ENCODE measurements at places on chromosomes 16 and 17.

DNA sequence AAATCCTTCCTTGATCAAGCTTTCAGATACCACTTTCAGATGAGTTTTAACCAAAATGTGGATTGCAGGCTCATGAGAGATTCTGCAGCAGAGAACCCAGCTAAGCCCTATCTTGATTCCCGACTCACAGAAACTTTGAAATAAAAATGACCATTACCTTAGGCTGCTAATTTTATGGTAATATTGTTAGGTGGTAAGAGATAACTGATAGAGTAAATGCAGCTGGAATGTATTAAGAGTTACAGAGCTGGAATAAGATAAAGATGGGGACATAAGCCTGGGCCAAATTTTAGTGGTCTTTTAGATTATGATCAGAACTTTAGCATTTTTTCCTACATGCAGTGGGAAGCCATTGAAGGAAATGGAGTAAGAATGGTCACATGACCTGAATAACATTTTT lies 1074.0 kb downstream of the CDH11 start:
- DNase-seq, result no peak

GRCh38 chr17:74981979-74982662 lies 5.3 kb upstream of the CDR2L start:
- DNase-seq, result peak; percentile 79

DNA sequence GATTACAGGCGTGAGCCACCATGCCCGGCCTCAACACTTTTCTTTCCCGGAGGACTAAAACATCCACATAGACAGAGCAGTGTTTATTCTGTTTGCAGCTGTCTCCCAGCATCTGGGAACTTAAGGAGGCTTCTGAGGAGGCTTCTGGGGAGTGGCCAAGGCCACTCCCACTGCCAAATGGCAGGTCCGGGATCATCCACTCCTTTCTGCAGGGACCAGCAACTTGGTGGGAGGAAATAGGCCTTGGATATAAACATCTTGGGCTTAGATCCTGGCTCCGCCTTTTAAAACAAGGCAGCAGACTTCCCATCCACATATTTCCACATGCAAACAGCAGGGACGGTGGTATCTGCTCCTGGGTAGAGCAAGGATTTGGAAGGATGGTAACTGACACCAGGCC lies 14.1 kb upstream of the SPATA32 start:
- no peak for DNase-seq

GRCh38 chr17:73384926-73385325 lies 73.1 kb upstream of the CDC42EP4 start:
- DNase-seq, result no peak

DNA sequence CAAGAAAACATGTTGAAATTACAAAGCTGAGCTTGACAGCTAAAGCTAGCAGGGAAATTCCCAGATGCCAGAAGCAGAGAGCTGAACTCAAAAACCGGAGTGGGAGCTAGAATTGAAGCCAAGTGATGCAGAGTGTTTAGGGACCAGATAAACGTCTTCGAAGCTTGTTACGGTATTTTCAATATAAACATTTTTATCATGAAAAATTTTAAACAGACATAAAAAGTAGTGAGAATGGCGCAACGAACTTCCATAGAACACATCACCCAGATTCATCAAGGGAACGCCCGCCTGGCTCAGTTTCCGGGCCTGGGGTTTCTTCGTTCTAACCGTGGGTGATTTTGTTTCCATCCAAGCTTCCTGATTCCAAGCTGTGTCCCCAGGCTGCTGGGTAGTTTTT lies 18.1 kb downstream of the SPNS2 start:
- no peak for DNase-seq

- no peak for DNase-seq
These were observed 1.6 kb downstream of the SPATA32 start for GRCh38 chr17:45260204-45260783.

DNA sequence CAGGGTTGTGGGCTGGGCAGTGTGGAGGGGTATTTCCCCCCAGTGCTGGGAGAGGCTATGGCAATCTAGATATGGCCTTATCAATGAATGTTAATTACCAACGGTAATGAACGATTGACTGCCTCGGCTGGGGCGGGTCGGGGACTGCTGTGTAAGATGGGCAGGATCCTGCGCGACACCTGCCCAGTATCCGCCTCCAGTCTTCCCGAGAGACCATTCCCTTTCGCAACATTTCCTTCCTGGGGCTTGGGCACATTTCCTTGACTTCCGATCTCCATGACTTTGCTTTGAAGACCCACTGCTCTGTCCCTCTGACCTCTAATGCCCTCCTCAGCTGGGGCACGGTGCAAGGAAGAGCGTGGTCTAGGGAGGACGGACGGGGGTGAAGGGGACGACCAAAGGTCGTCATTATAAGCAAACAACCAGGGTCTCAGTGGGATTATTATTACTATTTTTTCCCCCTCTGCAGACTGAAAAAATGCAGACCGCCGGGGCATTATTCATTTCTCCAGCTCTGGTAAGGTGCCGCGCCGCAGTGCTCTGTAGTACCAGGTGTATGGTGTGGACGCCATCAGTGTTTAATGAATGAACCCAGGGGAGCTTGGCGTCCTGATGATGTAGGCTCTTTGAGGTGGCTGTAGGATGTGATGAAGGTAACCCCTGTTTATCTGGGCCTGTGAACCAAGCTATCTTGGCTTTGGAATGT lies 506 bp downstream of the ATP5MC1 start:
- DNase-seq, result no peak

GRCh38 chr17:3924512-3925350 lies 8.5 kb upstream of the P2RX1 start:
- no peak for DNase-seq

- DNase-seq, result no peak
These were observed 52.1 kb downstream of the SCNN1B start for GRCh38 chr16:23354246-23354645.

DNA sequence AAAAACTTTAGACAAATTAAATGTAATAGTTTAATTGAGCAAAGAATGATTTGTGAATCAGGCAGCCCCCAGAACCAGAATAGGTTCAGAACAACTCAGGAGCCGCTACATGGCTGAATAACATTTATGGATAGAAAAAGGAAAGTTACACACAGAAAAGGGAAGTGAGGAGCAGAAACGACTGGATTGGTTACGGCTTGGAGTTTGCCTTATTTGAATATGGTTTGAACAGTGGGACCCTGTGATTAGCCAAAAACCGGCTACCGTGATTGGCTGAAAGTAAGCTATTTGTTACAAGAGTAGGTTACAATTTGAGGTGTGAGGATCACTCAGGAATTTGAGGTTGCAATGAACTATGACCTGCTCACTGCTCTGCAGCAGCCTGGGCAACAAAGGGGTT lies 1139.8 kb downstream of the CDH11 start:
- DNase-seq, result no peak

- DNase-seq, result no peak
These were observed 45.2 kb downstream of the RNF112 start for GRCh38 chr17:19456016-19456927.

GRCh38 chr17:48490451-48490892 lies 40.3 kb downstream of the HOXB1 start:
- no peak for DNase-seq

GRCh38 chr16:88817785-88818574 lies 6.3 kb upstream of the APRT start:
- no peak for DNase-seq

- no peak for DNase-seq
These were observed 124.6 kb downstream of the GP2 start for GRCh38 chr16:20202747-20203146.

- peak; percentile 77 for DNase-seq
These were observed 749 bp upstream of the MC1R start for GRCh38 chr16:89917773-89918452.

DNA sequence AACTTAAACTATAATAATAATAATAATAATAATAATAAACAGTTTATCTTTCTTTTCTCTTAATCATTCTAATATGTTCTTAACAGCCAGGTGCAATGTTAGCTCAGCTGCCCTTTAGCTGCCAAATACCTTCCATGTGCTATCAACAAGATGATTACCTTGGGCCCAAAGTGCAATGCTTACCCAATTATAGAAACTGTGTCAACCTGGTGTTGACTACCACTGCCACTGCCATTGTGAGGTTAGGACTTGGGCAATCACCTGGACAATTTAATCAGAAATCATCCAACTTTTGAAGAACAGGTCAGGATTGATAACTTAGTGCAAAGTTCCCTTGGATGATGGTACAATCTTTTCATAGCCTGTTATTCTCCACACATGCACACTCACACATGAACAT lies 371.8 kb upstream of the SALL1 start:
- DNase-seq, result no peak

- DNase-seq, result no peak
These were observed 73.7 kb downstream of the MRC2 start for GRCh38 chr17:62700964-62701705.

DNA sequence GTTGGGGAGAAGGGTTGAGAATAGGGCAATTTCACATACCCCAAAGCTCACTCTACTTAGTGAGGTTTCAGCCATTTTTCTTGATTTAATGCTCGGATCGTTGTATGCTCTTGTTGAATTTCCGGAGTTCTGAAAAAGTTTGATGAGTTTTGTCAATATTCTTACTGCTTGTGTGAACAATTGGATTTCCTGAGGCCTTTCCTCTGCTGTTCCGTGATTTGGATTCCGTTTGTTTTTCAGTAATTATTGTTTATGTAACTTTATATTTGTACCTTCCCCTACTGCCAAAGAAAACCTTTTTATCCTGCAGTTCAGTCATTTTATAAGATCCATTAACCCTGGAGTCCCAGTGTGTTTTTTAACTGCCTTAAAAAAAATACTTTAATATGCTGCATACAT lies 62.9 kb downstream of the PHKB start:
- no peak for DNase-seq

- DNase-seq, result no peak
These were observed 10.0 kb downstream of the SLC38A8 start for GRCh38 chr16:84032458-84033178.

GRCh38 chr17:66637491-66637890 lies 197.4 kb upstream of the CACNG5 start:
- no peak for DNase-seq

GRCh38 chr17:44928136-44928535 lies 12.8 kb upstream of the GFAP start:
- DNase-seq, result no peak

- DNase-seq, result no peak
These were observed 12.1 kb upstream of the ALDOA start for GRCh38 chr16:30053376-30054015.

GRCh38 chr17:78952706-78953105 lies 27.0 kb downstream of the LGALS3BP start:
- no peak for DNase-seq

GRCh38 chr17:31743797-31744196 lies 115.2 kb downstream of the COPRS start:
- no peak for DNase-seq

DNA sequence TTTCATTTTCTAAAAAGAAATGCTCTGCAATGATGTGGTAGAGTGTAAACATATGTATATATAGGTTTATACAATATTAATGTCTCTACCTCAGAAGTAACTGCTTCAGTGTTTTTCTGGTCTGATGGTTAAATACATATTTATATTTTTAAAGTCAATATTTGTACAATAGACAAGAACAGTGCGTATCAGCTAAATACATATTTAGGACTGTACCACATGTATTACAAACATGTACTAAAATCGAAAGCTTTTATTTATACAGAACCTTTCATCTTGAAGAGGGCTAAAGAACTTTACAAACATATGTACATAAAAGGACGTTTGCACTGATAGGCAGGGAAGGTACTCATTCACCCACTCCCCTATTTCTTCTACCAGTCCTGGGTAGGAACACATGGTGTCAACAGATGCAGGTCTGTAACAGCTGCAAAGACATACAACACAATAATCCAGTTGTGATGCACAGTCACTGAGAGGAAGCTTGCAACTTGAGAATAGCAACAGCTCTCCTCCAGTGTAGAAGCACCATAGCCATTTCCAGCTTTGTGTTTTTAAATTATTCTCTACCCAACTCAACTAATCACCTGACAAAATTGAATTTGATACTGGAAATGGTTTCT lies 206.9 kb upstream of the C17orf78 start:
- DNase-seq, result no peak

DNA sequence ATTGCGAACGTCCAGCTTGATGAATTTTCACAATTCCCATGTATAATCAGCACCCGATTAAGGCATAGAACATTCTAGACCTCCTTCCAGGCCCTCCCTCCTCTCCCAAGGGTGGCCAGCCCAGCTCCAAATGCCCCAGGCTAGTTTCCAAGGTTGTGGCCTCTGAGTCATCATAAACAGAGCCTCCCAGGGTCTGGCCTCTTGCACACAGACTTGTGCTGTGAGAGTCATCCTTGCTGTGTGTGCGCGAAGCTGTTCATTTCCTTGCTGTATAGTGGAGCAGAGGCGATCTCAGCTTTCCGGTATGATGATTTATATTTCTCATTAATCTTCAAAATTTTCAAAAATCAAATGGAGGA lies 20.5 kb upstream of the JPH3 start:
- DNase-seq, result no peak

GRCh38 chr16:7964167-7964566 lies 626.1 kb downstream of the TMEM114 start:
- DNase-seq, result no peak

DNA sequence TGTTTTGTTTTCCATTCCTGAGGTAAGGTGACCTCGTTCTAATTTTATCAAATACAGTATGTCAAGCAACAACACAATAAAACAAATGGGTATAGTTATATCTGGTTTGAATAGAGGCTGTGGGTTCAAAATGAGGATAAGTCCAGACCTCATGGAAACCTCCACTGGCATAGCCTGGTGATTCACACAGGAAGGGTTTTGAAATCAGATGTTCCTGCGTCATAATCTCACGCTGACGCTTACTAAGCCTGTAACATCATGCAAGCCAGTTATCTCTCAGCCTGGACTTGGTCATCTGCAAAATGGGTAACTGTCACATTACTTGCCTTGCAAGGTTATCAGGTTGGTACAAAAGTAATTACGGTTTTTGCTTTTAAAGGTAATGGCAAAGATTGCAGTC lies 1056.3 kb upstream of the EEF2KMT start:
- DNase-seq, result no peak

DNA sequence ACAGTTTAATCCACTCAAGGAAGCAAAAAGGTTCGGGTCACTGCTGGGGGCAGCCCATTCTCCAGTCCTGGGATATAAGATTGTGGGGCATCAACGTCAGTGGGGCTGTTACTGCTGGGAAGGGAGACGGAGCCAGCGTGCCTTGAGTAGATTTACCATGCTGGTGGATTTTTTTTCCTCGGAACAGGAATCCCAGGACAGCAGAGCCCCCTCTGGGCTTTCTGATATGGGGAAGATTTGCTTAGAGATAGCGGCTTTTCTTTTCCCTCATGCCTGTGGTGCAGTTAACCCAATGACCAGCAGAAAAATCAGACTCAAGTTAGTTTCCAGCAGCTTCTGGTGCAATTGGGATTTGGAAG lies 35.4 kb downstream of the WSCD1 start:
- no peak for DNase-seq

GRCh38 chr16:2350500-2350899 lies 10.0 kb upstream of the ABCA3 start:
- no peak for DNase-seq

GRCh38 chr17:31156326-31156725 lies 61.5 kb downstream of the NF1 start:
- no peak for DNase-seq

All from activated T-cell treated with anti-CD3 and anti-CD28 coated beads, Interleukin-2, amount 50 U/mL, for 1 hour (primary cell).